HL-60 (cell line): ENCODE measurements at places on chromosomes 7 and 10.

DNA sequence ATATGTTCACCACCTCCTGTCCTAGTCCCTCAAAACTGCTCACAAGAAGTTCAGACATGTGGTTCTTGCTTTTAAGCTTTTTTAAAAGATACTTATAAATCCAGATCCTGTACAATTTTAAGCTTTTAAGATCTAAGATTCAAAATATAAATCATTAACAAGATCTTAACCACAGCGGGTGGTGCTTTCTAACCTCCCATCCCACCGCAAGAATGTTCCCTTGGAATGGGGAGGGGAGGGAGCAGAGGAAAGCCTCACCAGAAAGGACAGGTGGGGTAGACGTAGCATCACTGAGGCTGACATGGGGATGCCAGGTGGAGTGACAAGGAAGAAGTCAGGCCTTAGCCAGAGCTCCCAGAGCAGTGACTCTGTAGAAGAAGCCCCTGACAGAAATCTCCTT is 133.5 kb downstream of the C1GALT1 start:
- no peak for DNase-seq

DNA sequence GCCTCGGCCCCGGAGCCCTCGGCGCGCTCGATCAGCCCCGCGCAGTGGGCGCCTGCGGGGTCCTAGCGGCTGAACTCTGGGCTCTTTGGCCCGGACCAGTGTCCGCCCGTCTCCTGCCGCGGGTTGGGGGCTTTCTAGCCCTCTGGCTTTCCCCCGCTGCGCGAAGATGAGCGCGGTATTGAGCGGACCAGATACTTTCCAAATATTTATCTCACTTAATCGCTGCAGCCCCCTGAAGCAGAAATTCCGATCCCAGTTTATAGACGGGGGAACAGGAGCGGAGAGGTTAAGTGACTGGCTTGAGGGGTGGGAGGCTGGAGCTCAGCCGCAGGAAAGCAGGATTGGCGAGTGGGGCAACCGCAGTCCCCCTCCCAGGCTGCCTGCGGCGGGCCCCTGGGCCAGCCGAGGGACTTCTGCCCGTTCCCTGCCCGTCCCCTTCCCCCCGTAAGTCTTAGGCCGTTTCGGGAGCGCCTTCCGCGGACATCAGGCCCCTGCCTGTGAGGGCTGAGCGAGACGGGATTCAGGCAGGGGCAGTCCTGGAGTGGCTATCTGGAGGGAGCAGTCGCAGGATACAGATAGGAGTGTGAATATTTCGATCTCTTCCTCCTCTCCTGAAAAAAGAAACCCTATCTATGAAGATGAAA is 565 bp downstream of the STRIP2 start:
- no peak for DNase-seq

GRCh38 chr10:84256510-84257342 is 11.9 kb downstream of the RGR start:
- DNase-seq = peak; percentile 1

GRCh38 chr7:47247132-47247531 is 334.8 kb downstream of the TNS3 start:
- no peak for DNase-seq

GRCh38 chr7:117666031-117666430 is 186.2 kb downstream of the CFTR start:
- DNase-seq = no peak

DNA sequence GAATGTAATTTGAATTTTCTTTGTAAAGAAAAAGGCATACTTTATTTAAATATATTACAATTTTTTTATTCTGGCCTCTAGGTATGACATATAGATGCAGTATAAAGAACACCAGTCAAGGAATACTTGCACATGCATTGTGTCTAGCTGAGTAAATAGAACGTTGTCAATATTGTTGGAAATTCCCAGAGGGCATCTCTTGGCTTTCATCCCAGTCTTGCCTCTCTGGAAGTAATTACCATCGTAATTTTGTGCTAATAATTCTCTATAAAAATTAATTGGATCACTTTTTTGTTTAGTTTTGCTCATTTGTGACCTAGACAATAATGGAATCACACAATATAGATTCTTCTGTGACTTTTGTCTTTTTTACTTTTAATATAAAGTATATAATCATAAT is 1052.3 kb upstream of the CELF2 start:
- no peak for DNase-seq

- no peak for DNase-seq
Observed at GRCh38 chr10:125012851-125013528, 71.1 kb downstream of the ZRANB1 start.

DNA sequence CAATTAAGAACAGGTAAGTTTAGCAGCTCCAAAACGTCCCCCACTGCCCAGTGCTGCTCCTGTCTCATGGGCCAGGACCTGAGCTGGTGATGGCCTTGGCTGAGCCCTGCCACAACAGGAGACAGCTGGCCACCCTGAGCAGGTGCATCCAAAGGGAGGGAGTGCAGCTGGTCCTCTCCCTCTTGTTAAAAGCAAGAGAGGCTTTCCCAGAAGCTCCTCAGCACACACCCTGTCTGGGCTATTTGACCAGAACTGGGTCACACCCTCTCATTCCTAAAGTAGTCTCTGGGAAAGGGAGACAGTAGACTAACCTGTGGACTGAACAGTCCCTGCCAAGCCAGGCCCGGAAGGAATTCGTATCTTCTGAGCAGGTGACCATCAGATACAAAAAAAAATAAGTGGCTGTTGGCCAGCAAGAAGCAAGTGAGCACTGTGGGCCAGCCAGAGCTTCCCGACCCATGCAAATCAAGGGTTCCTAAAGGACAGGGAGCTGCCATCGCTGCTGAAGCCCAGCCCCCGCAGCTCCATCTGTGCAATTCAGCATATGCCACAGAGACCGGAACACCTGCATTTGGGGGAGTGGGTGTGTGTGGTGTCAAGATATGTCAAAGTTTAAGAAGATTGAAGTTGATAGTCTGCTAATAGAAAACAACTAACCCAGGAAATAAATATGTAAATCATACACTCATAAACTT is 2.1 kb upstream of the TMEM72 start:
- DNase-seq = no peak

DNA sequence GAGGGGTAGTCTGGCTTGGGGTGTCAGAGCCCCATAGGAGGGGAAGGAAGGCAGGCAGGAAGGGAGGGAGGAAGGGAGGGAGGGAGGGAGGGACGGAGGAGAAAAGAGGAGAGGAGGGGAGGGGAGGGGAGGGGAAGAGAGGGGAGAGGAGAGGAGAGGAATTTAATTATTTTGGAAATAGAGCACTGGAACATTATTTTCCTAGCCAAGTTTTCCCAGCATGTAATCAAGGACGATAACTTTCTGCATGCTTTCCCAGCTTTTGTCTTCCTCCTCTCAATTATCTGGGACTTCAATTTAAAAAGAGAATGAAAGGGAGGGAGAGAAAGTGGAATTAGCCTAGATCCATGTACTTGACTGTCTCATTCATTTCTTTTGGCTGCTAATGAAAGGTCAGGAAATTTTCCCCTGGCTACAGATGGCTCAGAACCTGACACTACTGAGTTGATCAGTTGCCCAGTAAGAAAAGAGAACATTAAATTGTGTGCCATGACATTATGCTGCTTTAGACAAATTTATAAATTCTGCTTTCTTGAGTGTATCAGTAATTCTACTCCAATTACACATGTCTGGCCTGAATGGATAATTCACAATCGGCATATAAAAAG is 148.8 kb downstream of the LRRC4 start:
- DNase-seq = no peak

- DNase-seq = no peak
Observed at GRCh38 chr7:81652225-81652624, 117.6 kb downstream of the HGF start.

GRCh38 chr10:91602868-91603568 is 29.9 kb downstream of the PPP1R3C start:
- no peak for DNase-seq

DNA sequence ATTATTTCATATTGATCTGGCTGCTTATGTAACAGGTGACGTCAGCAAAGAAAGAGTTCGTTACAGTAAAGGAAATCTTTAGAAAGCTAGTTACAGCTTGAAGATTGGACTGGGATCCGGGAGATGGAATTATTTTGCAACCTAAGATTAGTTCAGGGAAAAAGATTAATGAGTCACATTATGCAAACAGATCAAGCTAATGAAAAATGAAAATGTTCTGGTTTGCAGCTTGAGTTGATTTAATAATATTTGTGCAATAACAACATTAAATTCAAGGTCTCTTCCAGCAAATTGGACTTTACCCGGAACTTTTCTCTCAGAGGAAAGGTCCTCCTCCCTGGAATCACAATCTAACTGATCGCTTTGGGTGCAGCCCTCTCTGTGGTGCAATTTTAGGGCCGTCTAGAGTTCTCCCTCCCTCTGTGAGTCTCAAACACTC is 119.5 kb downstream of the OTUD1 start:
- DNase-seq = no peak

DNA sequence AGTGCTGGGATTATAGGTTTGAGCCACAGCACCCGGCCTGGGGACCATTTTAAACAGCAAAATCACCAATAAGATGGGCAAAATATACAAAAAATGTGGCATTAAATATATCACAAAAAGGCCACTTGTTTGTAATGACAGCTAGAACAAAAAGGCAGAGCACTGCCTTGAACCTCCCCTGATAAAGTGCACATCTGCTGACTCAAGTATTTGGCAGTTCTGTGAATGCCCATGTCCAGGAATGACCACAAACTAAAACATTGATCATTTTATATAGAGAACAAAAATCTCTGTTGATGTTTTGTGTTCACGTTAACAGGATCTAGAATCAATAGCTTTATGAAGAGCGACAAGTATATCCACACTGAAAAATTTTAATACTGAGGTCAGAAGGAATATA is 21.5 kb downstream of the HERC4 start:
- DNase-seq = no peak

GRCh38 chr7:5284304-5285281 is 1.9 kb downstream of the SLC29A4 start:
- no peak for DNase-seq

DNA sequence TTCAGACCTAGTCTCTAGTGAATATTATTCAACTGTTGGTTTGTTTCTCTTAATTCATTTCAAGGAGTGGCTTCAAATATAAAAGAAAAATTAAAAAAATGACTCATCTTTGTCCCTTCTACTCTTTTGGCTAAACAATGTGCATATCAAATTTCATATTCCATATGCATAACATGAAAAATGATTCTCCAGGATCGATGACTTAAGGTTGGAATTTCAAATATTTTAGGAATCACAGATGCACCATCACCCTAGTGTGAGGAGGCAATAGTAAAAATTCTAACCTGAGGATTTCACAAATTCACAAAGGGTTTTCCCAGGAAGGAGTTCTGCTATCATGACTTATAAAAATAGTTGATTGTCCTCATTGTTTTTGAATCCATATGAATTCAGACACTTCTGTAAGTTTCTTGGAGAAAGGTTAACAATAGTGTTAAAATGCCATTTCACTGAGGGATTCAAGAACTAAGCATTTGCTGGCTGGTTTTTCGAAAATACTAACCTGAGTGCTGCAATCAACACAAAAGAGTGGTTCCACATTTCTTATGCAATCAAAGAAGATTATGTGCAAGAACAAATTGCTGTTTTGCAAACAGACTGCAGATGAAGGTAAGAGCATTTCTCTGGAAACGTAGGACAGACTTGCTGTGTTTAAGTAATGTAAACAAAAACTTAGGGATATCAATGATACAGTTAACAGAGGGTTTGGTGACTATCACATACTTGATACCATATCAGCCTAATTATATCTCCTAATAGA is 547.5 kb upstream of the LRRTM3 start:
- peak; percentile 7 for DNase-seq

DNA sequence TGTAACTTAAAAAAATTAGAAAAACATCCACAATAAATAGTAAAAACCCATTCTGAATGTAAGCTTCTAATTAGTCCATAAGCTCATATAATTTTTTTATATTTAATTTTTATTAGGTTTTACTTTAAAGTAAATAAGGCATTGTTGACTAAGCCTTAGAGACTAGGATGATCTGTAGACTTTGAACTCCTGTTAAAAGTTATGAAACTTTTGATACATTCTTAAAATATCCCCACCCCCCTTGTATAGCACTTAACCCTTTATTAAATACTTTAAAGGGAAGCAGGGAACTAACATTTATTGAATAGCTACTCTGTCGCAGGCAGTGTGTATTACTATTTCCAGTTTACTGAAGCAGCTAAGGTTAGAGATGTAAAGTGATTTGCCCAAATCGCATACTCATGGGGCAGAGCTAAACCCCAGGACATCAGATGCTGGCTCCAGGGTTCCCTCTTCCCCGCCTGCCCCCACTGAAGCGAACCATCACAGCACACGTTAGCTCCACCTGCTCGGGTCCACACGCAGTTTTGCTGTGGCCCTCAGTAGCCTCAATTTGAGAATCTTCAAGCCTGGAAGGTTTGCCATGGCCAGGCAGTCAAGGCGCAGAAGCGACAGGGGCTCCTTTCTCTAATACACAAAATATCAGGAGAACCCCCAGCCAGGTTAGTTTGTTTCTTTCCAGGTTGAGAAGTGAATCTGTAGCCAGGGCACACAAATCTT is 762 bp downstream of the PON1 start:
- no peak for DNase-seq

DNA sequence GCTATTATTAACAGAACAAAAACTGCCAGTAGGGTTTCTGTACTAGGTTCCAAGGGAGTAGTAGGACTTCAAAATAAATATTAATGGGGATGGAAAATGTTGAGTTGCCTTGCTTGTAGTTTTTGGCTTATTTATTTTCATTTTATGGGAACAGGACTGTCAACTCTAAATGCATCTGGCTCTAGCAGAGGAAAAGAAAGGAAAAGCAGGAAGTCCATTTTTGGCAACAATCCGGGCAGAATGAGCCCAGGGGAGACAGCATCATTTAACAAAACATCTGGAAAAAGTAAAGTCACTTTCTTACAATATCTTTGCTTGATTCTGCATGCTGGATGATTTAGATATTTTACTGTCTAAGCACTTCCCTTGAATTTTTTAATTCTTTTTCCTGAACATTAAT is 69.4 kb downstream of the NOC3L start:
- no peak for DNase-seq

- DNase-seq = no peak
Observed at GRCh38 chr7:73717025-73717807, 2.3 kb downstream of the STX1A start.

GRCh38 chr7:8637322-8637721 is 203.9 kb downstream of the NXPH1 start:
- no peak for DNase-seq

- no peak for DNase-seq
Observed at GRCh38 chr7:157189405-157189804, 50.7 kb downstream of the UBE3C start.
